ENCODE measurements at places on chromosomes 13 and 19.

DNA sequence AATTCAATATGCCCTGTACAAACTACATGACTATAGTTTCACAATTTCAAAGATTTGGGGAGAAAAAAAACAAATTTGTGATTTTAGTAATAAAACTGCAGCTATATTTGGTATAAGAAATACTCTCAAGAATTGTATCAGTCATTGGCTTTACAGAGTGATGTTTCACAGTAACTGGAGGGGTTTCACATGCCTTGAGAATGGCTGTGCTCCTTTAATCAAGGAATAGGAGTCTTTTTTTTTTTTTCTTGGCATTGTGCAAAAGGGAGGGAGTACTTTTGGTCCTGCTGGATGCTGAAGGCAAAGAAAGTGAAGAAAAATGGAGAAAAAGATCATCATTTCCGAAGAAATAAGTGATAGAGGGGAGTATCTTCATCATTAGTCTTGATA, 6.8 kb downstream of the ZNF507 start:
- DNase-seq = no peak

GRCh38 chr13:50033725-50034124, 18.5 kb downstream of the KCNRG start:
- DNase-seq = no peak

DNA sequence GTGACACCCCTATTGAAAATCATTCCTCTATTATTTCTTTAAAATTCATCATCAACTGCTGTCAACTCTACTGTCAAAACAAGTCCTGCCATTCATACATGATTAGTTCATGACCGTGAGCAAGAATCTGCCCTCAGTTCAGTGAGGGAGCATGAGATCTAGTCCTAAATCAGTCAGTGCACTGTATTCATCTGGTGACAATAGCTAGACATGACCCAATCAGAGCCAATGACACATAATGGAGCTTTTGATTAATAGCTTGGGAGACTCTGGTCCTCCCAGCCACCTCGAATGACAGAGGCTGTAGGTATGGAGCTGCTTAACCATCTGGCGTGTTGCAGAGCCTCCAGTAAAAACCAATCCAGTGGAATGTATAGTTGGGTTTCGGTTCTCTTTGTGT, 46.9 kb upstream of the ARGLU1 start:
- no peak for DNase-seq

DNA sequence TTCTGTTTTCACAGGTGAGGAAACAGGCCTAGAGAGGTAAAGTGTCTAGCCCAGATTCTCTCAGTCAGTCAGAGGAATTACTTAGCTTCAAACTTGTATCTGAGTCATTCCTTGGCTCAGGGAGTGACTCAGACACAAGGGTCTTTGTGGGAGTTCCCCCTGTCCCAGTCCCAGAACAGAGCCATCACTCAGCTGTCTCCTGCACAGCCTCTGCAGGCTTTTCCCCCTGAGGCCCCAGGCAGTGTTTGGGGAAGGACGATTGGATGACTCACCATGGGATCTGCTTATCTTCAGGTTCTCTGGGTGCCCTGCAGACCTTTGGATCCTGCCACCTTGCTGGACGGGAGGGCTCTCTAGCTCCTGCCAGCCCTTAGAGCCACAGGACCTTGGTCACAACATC, 13.2 kb downstream of the ZNF793 start:
- no peak for DNase-seq

- DNase-seq = no peak
Measured at GRCh38 chr13:80751854-80752253, 410.9 kb upstream of the SPRY2 start.

DNA sequence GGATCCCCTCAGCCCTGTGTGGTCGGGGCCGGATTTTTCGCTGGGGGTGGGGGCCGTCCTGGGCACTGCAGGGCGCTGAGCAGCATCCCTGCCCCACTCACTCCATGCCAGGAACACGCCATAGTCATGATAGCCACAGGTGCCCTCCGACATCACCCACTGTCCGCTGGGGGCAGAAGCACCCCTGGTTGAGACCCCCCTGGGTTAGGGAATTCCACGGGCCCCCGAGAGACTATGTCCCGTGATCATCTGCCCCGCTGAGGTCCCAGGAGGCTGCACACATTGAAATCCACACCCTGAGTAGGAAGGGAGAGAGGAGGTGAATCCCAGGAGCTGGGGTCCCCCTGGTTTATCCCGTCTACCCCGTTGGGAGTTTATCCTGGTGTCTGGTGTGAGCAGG, 16.2 kb downstream of the NCLN start:
- no peak for DNase-seq

DNA sequence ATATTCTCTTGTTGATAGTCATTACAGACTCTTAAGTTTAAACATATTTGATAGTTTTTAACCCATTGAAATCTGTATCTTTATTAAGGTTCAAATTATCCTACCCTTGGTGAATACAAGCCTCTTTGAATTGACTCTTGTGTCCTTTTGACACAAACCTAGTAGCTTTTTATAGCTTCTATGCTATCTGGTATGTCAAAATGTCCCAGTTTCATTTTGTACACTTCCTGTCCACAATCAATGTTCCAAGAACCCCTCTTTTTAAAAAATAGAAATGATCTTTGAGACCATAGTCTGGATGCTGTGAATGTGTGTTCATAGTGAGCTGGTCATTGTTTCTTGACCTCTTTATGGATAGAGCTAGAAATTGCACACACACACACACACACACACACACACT, 39.2 kb upstream of the FGF14 start:
- DNase-seq = no peak

DNA sequence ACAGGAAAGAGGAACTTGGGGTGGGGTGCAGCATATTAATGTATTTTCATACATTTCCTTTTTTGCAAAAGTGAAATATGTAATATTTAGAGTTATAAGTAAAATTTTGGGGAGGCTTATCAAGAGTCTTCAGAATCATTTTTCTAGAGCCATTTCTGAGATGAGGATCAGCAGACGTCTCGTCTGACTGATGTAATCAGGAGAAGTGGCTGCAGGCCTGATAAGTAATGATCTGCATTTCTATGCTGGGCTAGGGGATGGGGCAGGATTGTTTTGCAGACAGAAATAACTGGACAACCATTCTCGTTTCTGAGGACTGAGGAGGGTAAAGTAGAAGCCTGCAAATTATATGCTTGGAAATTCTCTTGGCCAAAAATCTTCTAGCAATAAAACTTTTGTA, 89.2 kb upstream of the ARGLU1 start:
- no peak for DNase-seq

- DNase-seq = no peak
Measured at GRCh38 chr19:33821871-33822270, 25.2 kb downstream of the KCTD15 start.

DNA sequence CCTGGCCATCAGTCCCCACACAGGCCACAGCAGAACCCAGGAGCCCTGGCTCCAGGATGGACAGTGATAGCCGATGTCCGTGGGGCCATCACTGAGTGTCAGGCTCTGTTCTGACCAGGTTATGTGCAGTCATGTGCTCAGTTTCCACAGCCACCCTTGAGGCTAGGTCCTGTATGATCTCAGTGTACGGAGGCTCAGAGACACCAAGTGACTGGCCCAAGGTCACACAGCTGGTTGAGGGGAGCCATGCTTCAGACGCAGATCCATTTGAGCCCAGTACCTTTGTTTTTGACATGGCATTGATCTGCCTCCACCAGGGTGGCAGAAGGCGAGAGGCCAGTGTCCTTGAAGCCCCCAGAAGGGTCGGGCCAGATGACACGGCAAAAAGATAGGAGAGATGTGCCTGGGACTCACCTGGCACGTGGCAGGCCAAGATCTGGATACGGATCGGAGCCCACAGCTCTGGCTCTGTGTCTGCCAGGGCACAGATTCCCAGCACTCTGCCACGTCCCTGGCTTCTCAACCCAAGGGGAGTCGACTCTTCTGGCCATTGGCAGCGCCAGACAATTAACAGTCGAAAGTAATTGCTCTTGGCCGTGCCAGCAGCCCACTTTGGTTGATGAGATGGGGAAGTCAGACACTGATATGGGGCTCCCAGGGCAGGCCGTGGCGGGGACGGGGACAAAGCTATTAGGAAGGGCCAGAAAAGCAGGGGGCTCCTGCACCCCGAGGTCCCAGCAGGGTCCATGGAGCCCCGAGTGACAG, 15.6 kb downstream of the EVI5L start:
- no peak for DNase-seq

GRCh38 chr13:34988330-34988791, 46.3 kb downstream of the NBEA start:
- no peak for DNase-seq

- no peak for DNase-seq
Measured at GRCh38 chr19:21835429-21835809, 563 bp downstream of the ZNF43 start.

- no peak for DNase-seq
Measured at GRCh38 chr13:112032186-112032993, 34.6 kb upstream of the SOX1 start.

- no peak for DNase-seq
Measured at GRCh38 chr13:87792878-87793277, 121.7 kb downstream of the SLITRK5 start.

DNA sequence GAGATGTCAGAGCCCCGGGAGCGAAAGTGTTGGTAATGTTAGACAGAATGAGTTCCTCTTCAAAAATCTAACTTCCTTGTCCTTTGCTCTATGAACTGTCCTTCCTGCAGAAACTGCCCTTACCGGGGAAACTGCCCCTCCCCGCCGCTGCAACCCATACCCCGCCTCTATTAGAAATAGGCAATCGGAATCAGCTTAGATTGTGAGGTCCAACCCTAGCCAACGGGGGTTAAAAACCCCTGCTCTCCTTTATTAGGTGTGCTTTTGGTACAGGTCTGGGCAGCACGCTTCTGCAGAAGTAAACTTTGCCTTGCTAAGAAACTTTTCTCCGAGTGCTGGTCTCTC, 11.5 kb upstream of the CAPNS1 start:
- no peak for DNase-seq

- DNase-seq = no peak
Measured at GRCh38 chr13:47903836-47904235, 97.2 kb downstream of the SUCLA2 start.

GRCh38 chr19:3045885-3046697, 16.2 kb downstream of the TLE5 start:
- DNase-seq = no peak

DNA sequence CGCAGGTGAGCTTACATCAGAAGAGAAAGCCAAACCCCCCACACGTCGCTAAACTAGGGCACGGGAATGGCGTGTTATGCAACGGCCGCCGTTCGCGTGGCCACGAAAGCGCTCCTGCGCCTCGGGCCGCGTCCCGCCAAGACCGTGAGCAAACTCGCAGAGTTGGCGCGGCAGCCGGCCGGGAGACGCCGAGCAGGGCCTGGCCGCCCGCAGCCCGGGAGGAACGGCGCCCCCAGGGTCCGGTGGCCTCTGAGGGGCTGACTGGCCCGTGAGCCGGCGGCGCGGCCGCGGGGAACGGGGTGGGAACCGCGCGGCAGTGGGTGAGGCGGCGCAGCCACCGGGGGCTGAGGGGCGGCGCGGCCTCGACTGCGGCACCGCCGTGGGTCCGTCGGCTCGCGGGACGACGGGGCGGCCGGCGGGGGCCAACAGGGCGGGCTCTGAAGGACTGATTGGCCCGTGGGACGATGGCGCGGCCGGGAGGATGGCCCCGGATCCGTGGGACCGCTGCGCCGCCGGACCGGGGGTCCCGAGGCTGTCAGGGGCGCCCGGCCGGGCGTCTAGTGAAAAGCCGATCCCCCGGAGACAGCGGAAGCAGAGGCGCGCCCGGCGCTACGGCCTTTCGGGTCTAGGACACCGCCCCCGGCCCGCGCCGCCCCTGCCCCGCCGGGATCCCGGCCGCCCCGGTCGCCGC, 903 bp downstream of the LATS2 start:
- no peak for DNase-seq

- DNase-seq = no peak
Measured at GRCh38 chr19:51131780-51132680, 7.3 kb downstream of the SIGLEC9 start.

DNA sequence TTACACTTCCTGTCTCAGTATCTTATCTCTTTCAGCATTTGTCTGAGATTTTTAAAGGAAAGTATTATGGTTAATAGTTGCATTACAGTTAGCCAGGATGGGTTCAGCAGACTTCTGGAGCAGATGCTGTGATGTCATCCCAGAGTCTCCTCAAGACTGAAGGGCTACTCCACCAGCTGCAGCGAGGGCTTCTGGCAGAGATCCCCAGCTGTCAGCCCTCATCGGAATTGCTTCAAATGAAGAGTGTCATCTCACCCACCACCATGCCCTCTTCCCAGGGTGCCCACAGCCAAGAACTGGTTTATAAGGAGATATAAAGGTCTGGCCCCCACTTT, 84.4 kb downstream of the FAM216B start:
- no peak for DNase-seq

GRCh38 chr13:98396071-98396710, 180.7 kb downstream of the STK24 start:
- DNase-seq = no peak

- DNase-seq = no peak
Measured at GRCh38 chr13:24207841-24208667, 47.5 kb downstream of the SPATA13 start.

GRCh38 chr13:26941345-26942174, 181.0 kb upstream of the GPR12 start:
- no peak for DNase-seq

- no peak for DNase-seq
Measured at GRCh38 chr19:54576411-54576976, 2.9 kb downstream of the LILRA2 start.

- DNase-seq = no peak
Measured at GRCh38 chr19:6743066-6743465, 3.6 kb downstream of the TRIP10 start.

GRCh38 chr19:547836-548720, 4.2 kb downstream of the GZMM start:
- DNase-seq = no peak

DNA sequence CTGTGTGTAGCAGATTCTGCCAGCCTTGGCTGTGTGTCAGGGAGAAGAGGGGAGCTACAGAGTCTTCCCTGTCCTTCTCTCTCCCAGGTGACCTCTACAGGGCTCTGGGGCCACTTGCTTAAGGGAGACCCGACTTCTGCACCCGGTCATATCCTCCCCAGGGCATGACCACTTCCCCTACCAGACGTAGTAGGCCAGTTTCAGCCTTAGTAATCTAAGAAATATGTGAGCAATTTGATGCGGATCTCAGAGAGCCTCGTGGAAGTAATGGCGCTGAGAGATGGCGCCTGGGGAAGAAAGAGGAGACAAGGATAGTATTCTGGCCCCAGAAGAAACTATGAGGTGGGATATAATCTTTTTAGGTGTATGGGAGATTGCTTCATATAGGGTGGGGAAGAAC, 41.9 kb downstream of the NFIX start:
- no peak for DNase-seq

- DNase-seq = no peak
Measured at GRCh38 chr13:107271227-107271626, 703.3 kb upstream of the ARGLU1 start.

- no peak for DNase-seq
Measured at GRCh38 chr13:20588529-20589110, 21.7 kb downstream of the IFT88 start.

Data from stimulated activated CD8-positive, alpha-beta memory T cell treated with anti-CD3 and anti-CD28 coated beads, Interleukin-2, amount 100 ng/mL, for 1 hour (primary cell).